ENCODE measurements at places on chromosomes 13 and 19.

GRCh38 chr13:40125336-40125735 lies 469.9 kb downstream of the COG6 start:
- DNase-seq: no peak

GRCh38 chr13:112055036-112055914 lies 11.7 kb upstream of the SOX1 start:
- no peak for DNase-seq

GRCh38 chr19:14073261-14073924 lies 807 bp downstream of the MISP3 start:
- DNase-seq: peak; percentile 79

GRCh38 chr13:35600137-35600536 lies 123.6 kb upstream of the MAB21L1 start:
- DNase-seq: no peak

DNA sequence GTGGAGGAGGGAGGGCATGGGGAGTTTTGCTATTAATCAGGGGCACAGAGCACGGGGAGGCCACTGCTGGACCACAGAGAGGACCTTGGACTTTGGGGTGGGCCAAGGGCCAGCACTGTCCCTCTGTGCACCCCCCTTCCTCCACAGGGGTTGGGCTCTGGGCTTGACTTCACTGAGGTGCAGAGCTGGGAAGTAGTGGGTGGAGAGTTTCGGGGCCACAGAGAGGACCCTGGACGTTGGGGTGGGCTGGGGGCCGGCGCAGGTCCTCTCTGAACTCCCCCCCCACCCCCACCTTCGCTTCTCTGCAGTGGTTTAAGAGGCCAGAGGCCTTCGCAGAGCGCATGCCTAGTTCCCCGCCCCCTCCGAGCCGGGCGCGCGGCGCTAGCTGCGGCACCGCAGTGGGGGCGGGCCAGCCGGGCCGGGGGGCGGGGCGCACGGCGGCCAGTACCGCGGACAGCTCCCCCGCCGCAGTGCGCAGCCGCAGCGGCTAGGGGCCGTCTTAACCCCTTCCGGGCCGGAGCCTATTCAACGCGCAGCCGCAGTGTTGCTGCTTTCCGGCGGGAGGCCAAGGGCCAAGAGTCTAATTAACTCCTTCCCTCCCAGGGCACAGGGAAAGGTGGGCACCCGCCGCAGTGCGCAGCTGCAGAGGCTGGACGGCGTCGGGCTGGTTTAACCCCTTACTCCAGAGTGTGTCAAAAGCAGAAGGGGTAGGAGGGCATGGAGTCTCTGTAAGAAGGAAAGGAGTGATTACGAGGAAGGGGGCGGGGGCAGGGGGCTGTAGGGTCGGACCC lies 3.7 kb downstream of the KCNC3 start:
- DNase-seq: peak; percentile 74

DNA sequence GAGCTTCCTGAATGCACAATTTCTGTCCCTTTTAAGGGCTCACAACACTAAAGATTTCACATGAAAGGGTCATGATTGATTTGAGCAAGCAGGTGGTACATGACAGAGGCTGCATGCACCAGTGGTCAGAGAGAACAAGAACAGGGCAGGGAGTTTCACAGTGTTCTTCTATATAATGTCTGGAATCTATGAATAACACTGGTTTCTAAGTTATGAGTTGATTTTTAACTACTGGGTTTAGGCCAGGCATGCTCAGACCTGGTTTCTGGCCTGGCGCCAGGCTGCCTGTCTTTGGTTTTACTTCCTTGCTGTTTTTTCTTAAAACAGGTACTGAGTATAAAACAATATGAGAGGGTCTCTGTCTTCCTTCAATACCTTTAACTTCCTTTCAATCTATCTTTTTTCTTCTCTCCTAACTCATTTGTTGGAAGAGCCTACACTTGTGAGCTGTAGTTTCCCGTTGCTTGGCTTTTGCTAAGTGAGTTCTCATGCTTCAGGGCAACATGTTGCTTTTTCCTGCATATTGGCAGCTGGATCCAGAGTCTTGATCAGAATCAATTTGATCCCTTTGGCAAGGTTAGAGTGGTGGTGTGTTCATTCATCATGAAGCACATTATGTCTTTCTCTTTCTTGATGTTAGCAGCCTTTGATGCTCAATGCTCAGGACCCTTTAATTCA lies 38.5 kb upstream of the FGF14 start:
- no peak for DNase-seq

DNA sequence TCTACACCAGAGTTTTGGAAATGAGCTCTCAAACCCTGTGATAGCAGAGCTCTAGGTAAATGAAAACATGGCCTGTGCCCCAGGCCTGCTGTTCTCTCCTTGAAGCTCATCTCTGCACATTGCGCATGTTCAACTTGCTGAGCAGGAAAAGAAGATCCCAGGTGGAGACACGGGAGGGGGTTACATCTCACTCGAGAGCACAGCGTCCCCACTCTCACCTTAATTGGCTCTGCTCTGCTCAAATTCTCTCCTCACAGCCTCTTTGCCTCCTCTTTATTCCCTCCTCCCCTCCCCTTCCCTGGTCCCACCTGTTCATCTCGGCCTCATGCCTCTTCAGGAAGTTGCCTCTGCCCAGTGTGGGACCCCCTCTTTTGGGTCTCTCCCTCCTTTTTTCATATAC lies 44.7 kb downstream of the RGCC start:
- no peak for DNase-seq

Measured in stimulated activated CD4-positive, alpha-beta T cell treated with anti-CD3 and anti-CD28 coated beads, Interleukin-4, amount 100 ng/mL, for 1 hour (primary cell).